ENCODE measurements at places on chromosomes 2 and 18.
A peak's percentile ranks its signal among the peaks of the same experiment; 100 is the strongest.

DNA sequence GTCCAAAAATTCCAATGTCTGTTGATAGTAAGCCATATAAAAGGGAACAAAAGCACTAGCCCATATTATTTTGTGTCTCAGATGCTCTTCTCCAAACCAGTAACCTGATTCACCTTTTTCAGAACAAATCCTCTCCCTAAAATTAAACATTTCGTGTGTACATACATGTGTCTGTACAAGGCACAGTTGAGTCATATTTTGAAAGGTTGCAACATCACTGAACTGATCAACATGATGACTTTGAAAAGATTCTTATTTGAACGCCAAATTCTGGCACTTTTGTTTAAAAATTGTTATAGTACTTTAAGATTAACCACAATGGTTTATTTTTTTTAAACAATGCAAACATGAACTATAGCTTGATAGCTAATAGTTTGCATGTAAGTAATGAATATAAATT lies 102.5 kb downstream of the RIT2 start:
- no peak for DNase-seq

DNA sequence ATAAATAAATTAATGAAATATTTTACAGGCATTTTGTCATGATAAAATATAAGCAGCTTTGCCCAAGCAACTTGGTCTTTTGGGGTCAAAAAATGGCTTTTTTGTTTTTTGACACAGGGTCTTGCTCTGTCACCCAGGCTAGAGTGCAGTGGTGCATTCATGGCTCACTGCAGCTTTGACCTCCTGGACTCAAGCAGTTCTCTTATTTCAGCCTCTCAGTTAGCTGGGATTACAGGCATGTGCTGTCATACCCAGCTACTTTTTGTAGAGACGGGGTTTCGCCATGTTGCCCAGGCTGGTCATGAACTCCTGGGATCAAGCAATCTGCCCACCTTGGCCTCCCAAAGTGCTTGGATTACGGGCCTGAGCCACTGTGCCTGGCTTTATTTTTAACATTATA lies 51.0 kb downstream of the ABI2 start:
- DNase-seq: no peak

DNA sequence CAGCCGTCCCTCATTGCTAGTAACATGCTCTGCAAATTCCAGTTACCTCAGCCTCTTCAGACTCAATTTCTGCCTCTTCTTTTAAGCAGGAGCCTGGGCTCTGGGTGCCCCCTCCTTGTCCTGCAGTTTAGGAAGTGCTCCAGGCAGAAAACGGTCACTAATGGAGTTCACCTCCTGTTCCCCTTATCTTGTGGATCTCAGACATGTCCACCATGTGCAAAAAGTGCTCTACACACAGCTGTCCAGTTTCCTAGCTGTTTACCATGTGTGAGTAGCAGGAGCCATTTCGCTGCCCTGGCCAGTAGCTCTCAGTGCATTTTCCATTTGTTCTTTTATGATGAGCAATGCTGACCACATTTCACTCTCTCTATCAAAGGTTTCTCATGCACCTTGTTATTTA lies 4.9 kb downstream of the SH3YL1 start:
- DNase-seq: no peak

- DNase-seq: no peak
These were observed 568.1 kb upstream of the LINC00305 start for GRCh38 chr18:64717026-64717425.

GRCh38 chr2:201971531-201972228 lies 62.0 kb upstream of the FZD7 start:
- no peak for DNase-seq

- DNase-seq: no peak
These were observed 380.6 kb upstream of the UBE2E3 start for GRCh38 chr2:180599804-180600203.

DNA sequence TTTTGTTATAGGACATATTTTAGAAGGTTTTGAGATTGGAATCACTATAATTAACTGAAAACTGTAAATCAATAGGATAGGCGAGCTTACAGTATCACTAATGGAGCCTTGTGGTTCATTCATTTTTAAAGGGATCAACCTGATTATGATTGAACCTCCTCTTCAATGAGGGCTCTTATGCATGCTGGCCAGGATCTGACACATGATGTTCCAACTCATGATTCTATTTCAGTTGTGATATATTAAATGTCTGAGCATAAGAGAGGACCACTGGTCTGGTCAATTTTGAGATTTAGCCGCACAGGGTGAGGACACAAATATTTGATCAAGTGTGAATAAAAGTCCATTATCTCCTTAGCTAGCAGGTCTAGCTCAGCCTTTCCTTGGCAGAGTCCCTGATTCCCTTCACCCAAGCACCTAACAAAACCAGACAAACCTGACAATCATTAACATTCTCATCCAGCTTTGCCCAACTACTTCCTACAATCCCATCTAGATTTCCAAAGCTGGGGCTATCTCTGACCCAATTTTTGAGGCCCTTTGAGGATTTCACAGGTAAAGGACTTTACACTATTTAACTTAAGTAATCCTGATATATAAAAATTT lies 6.9 kb upstream of the MAP4K4 start:
- no peak for DNase-seq

DNA sequence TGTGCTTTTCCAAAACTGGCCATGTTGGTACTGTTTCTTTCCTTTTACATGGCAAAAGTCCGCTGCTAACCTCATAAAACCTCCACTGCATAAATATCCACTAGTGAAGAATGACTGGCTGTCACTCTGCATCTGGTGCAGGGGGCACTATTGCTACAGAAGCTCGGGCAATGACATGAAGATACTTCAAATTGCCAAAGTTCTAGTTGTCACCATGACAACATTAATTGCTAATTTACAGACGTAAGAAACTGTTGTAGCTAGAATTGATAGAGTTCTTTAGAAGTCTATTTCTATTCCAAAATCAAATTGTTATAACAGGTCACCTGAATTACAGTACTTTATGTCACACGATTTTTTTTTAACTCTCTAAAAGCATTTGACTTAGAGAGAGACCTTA lies 845 bp downstream of the CFAP210 start:
- no peak for DNase-seq

DNA sequence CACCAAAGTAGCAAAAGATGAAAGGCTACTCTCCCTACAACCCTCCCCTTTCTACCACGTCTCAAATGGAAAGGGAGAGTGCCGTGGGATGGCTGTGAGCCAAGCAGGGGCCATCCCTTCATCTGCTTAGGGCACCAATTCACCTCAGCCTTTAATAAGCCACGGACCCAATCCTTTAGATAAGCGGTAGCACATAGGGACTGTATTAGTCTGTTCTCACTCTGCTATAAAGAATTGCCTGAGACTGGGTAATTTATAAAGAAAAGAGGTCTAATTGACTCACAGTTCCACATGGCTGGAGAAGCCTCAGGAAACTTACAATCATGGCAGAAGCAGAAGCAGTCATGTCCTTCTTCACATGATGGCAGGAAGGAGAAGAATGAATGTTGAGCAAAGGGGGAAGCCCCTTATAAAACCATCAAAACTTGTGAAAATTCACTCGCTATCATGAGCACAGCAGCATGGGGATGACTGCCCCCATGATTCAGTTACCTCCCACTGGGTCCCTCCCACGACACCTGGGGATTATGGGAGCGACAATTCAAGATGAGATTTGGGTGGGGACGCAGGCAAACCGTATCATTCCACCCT lies 85.9 kb upstream of the IL1R2 start:
- DNase-seq: no peak

GRCh38 chr2:210000464-210001324 lies 1.7 kb upstream of the RPE start:
- DNase-seq: no peak

DNA sequence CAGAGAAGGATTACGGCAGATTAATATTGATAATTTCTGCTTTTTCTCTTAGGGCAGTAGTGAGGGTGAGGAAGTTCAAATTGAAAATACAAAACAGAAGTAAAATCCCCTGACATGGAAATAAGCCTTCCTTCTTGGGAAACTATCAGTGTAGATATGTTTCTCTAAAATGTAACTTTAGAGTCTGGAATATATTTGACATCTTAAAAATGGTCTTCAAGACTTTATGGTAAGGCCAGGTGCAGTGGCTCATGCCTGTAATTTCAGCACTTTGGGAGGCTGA lies 33.0 kb downstream of the INPP5D start:
- DNase-seq: no peak

GRCh38 chr2:13583609-13584008 lies 866.9 kb downstream of the TRIB2 start:
- no peak for DNase-seq

DNA sequence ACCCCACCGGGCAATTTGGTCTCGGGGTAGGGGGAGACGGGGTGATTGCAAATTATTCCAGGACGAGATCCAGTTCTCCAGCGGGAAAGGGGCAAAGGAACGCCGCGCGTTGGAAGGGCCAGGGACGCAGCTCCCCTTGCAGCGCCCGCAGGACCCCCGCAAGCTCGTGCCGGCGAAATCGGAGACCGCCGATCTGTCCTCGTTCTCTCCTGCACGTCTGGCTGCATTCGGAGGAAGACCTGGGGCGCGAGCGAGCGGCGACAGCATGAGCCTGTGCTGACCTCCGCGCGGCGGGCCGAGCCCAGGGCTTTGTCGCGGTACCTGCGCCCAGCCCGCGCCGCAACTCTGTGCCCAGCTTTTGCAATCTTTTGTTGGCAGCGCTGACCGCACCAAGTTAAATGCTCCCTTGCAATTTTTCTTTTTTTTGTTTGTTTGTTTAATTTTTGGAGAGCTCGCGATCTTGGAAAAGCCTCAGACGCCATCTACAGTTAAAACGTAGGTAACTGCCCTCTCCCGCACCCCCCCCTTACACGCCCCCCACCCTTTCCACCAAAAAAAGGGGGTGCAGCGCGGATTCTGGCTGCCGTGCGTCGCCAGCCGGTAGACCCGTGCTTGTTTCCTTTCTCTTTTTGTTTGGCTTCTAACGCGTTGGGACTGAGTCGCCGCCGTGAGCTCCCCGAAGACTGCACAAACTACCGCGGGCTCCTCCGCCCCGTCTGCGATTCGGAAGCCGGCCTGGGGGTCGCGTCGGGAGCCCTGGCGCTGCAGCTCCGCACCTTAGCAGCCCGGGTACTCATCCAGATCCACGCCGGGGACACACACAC lies 667 bp downstream of the TRIB2 start:
- DNase-seq: peak; percentile 74

GRCh38 chr2:201969938-201970785 lies 63.5 kb upstream of the FZD7 start:
- no peak for DNase-seq
